GM03348 (cell line): ENCODE measurements at places on chromosomes 7 and 10.

GRCh38 chr10:48494073-48494472, 110.8 kb downstream of the ARHGAP22 start:
- DNase-seq, result no peak

DNA sequence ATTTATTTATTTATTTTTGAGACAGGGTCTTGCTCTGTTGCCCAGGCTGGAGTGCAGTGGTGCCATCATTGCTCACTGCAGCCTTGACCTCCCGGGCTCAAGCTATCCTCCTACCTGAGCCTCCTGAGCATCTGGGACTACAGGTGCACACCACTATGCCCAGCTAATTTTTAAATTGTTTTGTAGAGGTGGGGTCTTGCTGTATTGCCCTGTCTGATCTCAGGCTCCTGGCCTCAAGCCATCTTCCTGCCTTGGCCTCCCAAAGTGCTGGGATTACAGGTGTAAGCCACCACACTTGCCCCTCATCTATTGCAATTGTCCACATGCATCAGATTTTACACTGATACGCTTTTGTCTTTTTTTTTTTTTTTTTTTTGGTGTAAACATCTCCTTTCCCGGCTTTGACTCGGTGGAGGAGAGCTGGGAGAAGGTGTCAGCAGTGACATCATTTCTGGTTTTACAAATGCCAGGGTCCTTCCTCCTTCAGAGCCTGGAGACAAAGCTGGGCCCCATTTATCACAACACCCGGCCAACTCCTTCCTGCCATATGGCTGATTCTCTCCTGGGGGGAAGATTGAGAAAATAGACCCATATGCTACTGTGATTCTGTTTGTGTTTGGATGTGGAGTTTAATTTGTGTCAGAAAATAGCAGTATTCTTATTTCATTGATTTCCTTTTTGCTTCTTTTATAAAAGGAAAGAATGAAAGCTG, 61.3 kb downstream of the GALNT17 start:
- no peak for DNase-seq

DNA sequence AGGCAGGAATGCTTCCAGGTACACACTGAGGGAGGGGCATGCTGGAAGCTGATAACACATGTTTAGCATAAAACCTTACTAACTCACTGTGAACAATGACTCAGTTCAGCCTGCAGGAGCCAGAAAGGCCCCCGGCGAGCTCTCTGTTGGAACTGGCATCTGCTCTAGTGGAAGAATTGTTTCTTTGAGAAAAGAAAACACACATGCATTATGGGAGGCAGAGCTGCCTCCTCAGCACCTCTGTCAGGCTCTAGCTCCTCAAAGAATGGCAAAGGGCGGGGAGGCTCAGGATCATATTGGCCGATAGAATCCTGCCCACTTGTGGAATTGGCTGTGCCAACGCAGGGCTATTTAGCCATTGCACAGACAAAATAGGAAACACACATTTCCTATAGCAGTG, 338.3 kb downstream of the CXCL12 start:
- DNase-seq, result no peak

GRCh38 chr10:49189422-49189821, 1.2 kb upstream of the TMEM273 start:
- no peak for DNase-seq

- no peak for DNase-seq
Measured at GRCh38 chr7:4737300-4737699, 38.1 kb upstream of the AP5Z1 start.

GRCh38 chr7:39507866-39508551, 58.2 kb upstream of the YAE1 start:
- no peak for DNase-seq

DNA sequence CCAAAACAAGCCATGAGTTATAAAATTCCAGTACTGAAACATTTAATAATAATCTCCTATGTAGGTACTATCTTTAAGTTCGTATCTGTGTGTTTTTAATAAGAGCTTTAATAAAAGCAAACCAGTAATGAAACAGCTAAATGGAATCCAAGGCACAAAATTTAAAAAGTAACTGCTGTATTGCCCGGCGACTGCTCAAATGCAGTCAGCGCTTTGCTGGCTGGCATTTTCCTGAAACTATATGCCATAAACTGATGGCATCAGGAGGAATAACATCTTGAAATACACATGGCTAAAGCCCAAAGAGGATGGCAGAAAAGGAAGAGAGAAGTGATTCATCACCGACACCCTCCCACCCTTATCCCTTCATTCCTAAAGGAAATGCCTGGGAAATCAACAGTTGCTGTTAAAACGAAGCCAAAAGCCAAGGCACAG, 133.1 kb downstream of the CUBN start:
- DNase-seq, result no peak

DNA sequence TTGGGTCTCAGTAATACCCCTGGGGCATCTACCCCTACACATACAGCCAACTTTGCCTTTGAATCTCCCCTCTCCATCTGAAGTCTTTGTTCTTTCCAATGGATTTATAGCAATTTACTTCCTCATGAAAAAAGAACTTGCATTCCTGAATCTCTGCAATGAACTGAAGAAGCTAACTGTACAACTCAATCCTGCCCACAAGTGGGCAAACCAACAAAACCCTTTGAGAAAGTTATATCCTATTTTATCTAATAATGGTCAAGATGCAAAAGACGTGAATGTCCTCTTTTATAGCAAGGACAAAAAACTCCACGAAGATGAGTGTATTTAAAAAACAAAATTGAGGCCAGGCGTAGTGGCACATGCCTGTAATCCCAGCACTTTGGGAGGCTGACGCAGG, 991.3 kb downstream of the LRMDA start:
- no peak for DNase-seq
